ENCODE measurements at places on chromosomes 1 and 21. TPM values are rescaled to one million over a fixed set of nuclear protein-coding genes. Genes with fewer than 3 reads are reported as not detected.

DNA sequence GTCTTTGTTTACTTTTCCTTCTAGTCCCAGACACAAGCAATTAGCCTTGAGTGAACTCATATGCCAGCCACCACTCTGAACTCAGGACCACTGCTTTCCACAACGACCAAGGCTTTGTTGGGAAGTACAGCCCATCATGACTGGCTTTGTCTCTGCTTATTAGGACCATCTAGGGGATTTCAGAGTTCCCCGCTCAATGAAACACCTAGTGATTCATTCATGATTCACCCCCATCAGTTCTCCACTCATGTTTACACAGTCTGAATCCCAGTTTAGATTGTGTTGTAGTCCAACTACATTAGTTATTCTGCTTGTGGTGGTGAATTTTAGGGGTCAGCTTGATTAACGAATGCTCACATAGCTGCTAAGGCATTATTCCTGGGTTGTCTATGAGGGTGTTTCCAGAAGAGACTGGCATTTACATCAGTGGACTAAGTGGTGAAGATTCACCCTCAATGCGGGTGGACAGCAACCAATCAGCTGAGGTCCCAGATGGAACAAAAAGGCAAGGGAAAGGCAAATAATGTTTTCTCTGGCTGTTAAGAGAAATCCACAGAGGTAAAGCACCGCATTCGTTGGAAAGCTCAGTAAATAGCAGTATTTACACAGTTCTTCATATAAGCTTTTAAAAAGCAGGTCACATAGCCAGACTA lies 122.7 kb downstream of the RGS21 start:
- no peak for DNase-seq

- no peak for DNase-seq
Observed at GRCh38 chr1:1433804-1434130, 1.7 kb upstream of the VWA1 start.

GRCh38 chr1:66137235-66137634 lies 344.5 kb downstream of the PDE4B start:
- no peak for DNase-seq

GRCh38 chr1:65497256-65497830 lies 76.9 kb downstream of the LEPR start:
- no peak for DNase-seq

GRCh38 chr1:33899746-33900145 lies 35.9 kb downstream of the HMGB4 start:
- DNase-seq: no peak

DNA sequence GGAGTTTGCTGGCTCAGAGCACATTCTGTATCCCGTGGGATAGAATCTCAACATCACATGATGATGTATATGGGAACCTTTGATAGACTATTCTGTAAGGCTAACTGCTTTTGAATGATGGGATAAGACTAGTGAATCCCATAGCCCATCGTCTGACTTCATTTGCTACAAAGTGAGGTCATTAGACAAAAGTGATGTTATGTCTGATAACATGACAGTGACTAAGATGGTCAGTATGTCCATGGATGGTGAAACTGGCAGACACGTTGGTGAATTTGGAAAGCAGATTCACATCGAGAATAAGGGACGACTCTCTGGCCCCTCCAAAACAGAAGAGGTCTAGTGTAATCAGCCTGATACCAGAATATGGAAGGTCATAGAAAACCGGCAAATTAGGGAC lies 108.4 kb downstream of the HHAT start:
- no peak for DNase-seq

SIM2 gene
- total RNA-seq: not detected

SLC30A7 gene
- 10.9 TPM for total RNA-seq

Data from sigmoid colon (tissue), 7 donors.